ENCODE measurements at places on chromosomes 5 and 9. TPM values are rescaled to one million over a fixed set of nuclear protein-coding genes. Genes with fewer than 3 reads are reported as not detected.

- no peak for DNase-seq
Observed at GRCh38 chr9:130682421-130683121, 11.0 kb upstream of the EXOSC2 start.

- DNase-seq = no peak
Observed at GRCh38 chr5:989961-990530, 18.6 kb upstream of the NKD2 start.

DNA sequence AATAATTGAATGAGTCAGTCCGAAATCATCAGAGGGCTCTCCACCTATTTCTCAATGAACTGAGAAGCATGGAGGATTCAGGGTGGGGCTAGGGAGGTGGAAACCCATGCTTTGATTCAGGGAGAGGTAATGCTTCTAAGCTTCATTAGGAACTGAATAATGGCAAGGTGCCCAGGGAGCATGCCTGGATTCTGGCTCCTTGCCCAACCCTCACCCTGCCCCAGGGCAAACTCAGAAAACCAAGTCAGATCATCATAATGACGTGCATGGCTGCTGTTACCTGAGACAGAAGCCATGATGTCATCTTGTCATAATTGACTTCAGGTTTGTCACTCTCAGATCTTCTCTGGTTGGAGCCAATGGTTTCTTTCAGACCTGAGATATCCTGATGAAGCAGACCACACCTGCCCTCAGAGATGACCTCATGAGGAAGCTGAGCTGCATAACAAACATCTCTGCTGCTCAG is 199.6 kb downstream of the SYK start:
- no peak for DNase-seq

GRCh38 chr5:53923961-53924360 is 363.5 kb downstream of the NDUFS4 start:
- no peak for DNase-seq

GRCh38 chr5:62686692-62687091 is 108.1 kb downstream of the LRRC70 start:
- DNase-seq = no peak

GRCh38 chr5:15837551-15838289 is 337.7 kb downstream of the FBXL7 start:
- no peak for DNase-seq

- no peak for DNase-seq
Observed at GRCh38 chr5:176190886-176191755, 47.1 kb upstream of the SIMC1 start.

DNA sequence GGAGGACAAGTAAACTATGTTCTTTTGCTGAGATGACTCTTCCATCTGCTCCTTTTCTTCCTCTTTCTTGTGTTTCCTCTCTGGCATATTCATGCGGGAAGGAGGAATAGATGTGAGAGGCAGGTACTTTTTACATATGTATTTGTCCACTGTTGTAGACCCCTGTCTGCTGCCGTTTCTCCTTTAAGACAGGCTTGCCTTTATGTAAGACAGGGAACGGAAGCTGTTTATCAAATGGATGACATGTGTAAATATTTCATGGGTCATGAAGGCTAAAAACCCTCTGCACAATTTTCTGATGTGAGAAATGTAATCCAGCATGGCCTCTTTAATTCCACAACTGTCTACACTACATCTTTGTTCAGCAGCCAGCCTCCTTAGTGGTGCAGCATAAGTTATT is 1525.5 kb upstream of the NUDT12 start:
- DNase-seq = no peak

DNA sequence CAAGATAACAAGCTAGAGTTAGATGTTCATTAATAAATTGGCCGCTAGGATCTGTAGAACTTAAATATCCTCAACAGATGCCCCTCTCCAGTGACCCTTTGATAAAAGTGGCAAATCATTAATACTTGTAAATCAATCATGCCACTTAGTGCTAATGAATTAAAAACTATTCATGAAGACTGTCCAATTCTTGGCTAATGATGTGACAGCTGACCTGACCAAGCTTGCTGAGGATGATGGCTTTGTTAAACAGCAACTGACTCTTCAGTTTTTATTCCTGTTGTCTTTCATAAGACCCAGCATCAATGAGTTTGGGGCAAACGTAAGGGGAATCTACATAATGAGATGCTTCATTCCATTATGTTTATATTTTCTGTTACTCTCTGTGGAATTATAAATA is 396.8 kb upstream of the NMUR2 start:
- no peak for DNase-seq

DNA sequence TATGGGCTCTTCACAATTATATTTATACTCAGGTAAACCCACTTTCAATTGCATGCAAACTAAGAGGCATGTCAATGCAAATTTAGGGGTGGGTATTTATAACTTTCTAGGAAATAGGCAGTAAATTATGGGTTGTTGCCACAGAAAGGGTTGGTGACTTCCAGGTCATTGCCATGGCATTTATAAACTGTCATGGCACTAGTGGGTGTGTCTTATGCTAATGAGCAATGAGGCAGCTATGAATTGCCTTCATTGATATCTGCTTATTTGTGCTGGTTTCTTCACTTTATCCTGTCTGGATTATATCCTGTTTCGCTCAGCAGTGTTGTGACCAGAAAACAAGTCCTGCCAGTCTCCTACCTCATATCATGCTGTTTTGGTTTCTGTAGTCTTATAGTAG is 597.3 kb upstream of the DAB2 start:
- no peak for DNase-seq

- no peak for DNase-seq
Observed at GRCh38 chr5:176908675-176909368, 9.7 kb upstream of the HK3 start.

DNA sequence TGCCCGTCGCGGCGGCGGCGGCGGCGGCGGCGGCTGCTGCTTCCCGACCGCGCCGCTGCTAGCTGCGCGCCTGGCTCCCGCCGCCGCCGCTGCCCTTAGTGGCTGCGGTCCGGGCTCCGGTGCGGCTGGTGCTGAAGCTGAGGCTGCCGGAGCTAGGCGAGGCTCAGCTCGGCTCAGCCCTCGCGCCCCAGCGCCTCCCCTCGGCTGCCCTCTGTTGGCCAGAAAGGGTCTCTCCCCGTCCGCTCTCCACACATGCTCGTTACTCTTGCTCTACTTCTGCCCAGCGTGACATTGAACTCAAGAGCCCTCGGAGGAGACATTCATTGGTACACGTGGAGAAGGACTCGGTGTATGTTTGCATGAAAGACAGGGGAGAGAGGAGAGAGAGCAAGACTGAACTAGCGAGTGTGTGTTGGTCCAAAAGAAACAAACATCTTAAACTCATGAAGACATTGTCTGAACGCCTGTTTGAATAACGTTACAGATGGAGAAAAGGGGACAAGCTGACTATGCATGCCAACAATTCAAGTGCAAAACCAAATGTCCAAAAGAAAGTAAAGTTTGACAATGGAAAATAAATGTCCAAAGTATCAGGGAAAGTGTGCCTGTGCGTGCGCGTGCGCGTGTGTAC is at the start of gene HCN1:
Gene HCN1, minus strand, starts transcription at position 175 of the 631 bp plus-strand sequence.
- DNase-seq = peak; percentile 17

DNA sequence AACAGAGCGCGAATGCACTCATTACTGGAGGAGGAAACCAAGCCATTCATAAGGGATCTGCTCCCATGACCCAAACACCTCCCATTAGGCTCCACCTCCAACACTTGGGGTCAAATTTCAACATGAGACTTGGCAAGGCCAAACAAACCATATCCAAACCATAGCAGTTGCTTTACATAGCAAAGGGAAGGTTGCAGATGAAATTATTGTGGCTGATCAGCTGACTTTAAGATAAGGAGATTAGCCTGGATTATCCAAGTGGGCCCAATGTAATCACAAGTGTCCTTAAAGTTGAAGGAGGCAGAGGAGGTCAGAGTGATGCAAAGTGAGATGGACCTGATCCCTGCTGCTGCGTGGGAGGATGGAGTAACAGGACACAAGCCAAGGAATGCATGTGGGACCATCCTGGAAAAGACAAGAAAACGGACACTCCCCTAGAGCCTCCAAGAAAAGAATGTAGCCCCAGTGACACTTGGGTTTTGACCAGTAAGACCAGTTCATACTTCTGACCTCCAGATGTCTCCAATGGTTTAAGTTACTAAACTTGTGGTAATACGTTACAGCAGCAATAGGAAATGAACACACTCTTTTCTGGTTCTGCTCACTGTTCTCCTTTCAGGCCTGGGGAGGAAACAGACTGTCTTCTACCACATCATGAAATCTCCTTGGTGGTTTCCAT is 167.3 kb downstream of the GNAQ start:
- DNase-seq = no peak

- no peak for DNase-seq
Observed at GRCh38 chr9:120389867-120390266, 190.1 kb downstream of the CDK5RAP2 start.

- no peak for DNase-seq
Observed at GRCh38 chr9:112327718-112328450, 5.5 kb downstream of the PTBP3 start.

DNA sequence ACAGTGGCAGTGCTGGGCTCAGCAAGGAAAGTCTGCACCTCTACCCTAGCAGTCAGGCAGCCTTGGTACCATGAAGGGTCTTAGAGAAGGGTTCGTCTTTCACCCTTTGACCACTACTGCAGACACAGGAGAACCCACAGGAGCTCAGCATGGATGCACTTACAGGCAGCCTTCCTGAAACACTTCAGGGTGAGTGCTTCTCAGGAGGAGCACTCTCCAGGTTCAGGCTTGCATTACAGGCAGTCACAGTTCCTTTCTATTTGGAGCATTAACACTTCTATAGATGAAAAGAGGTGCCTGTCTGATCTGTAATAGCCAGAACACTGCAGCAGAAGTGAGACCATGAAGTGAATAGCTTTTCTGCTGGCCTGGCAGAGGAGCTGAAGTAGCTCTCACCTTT is 8.7 kb upstream of the CYLC2 start:
- no peak for DNase-seq

- DNase-seq = no peak
Observed at GRCh38 chr9:74458832-74459231, 38.3 kb upstream of the RORB start.

DNA sequence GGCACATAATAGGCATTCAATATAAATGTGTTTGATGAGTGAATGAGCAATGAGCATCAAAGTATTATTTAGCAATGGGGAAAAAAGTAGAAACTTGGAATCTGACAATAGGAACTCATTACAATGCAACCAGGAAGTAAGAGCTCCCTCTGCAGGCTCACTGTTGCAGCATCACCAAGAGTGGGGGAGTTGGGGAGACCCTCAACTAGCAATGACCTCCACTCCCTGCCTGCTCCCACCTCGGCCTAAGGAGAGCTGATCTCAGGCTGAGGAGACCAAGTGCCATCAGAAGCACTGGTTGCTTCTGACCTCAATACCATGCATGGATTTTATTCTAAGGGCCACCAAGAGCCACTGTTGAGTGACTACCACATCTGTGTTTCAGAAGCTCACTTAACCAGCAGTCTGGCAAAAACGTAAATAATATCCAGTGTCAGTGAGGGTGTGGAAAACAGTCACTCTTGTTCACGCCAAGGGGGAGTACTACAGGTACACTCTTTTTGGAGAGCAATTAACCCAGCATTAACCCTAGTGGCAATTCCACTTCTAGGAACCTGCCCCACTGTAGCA is 8.0 kb downstream of the VDAC1 start:
- DNase-seq = no peak

DNA sequence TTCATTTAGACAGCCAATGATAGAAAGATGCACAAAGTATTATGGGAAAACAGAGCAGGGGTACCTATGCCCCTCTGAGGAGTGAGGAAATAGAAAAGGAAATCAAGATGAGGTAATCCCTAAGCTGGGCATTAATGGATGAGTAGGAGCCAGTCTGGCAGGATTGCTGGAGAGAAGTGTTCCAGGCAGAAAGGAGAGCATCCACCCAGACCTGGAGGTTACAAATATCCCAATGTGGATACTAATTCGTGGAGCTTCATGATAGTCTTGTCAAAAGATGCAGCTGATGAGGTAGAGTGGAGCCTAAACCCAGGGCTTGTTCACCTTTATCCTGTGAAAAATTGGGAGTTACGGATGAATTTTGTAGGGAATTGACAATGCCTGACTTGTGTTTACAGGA is 328.0 kb downstream of the ZNF608 start:
- no peak for DNase-seq

- DNase-seq = no peak
Observed at GRCh38 chr5:14650052-14650451, 14.5 kb upstream of the OTULIN start.

SUB1 gene
- 204 TPM for total RNA-seq

FBP2 gene
- total RNA-seq = not detected

ANKRD31 gene
- not detected for total RNA-seq

CCDC180 gene
- 2.9 TPM for total RNA-seq

CORO2A gene
- 2.0 TPM for total RNA-seq

NDST1 gene
- 142 TPM for total RNA-seq

GPR21 gene
- not detected for total RNA-seq

ATP10B gene
- not detected for total RNA-seq

EDIL3 gene
- total RNA-seq = 17.6 TPM

OR1N1 gene
- not detected for total RNA-seq

ORM1 gene
- 3.5 TPM for total RNA-seq

Measured in Panc1 (cell line).